CD4-positive, CD25-positive, alpha-beta regulatory T cell (primary cell): ENCODE measurements at places on chromosomes 3 and 15. TPM values are rescaled to one million over a fixed set of nuclear protein-coding genes. Genes with fewer than 3 reads are reported as not detected.

DNA sequence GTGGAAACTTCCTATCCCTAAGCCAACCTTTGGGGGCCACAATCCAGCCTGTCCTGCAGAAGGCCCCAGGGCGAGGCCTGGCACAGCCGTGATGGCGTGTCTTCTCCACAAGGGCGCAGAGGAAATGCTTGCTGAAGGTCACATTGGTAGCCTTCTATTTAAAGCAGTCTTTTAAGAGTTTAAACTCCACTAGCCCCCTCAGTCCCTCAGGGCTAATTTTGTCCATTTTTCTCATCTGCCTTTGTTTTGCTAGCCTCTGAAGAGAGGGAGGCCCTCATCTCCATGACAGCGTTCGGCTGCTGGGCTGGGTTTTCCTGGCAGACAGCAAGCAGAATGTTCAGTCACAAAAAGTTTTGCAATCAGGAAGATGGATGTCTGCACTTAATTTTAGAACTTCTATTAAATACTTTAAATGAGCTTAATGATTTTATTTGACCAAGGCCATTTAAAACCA lies 40.8 kb downstream of the RARB start:
- no peak for DNase-seq

GRCh38 chr15:34102175-34102925 lies 467 bp downstream of the PGBD4 start:
- no peak for DNase-seq

- DNase-seq: no peak
Observed at GRCh38 chr15:85500060-85500708, 119.8 kb downstream of the AKAP13 start.

GRCh38 chr3:32913790-32914446 lies 37.5 kb upstream of the CCR4 start:
- no peak for DNase-seq

GRCh38 chr3:120350401-120350941 lies 1.3 kb upstream of the LRRC58 start:
- DNase-seq: no peak

B3GALNT1 gene
- 0.47 TPM for total RNA-seq
